ENCODE measurements at places on chromosomes 3 and 15. TPM values are rescaled to one million over a fixed set of nuclear protein-coding genes. Genes with fewer than 3 reads are reported as not detected.

The CHP1 gene
- polyA plus RNA-seq: 30.5 TPM

The SUCNR1 gene
- polyA plus RNA-seq: 1.5 TPM

The ZNF639 gene
- polyA plus RNA-seq: 9.6 TPM

The ANKRD63 gene
- polyA plus RNA-seq: not detected

The SNX22 gene
- 0.94 TPM for polyA plus RNA-seq

The STRIT1 gene
- not detected for polyA plus RNA-seq

DNA sequence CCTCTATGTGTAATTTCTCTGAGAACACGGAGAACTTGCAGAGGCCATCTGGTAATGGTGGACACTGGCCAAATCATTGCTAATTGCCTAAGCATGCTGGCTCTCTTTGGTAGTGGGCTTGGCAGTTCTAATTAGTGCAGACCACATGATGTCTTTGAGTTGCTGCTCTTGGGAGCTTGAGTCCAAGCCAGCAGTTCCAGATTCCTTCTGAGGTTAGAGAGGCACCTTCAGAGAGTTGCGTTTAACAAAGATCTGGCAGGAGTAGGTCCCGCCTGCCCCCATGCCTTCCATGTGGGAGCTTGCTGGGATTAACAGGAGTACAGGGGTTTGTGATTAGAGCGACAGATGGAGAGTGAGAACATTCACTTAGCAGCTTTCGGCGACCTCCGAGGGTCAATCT, 449.0 kb upstream of the LMCD1 start:
- H3K4me1 ChIP-seq: peaks cover 4% of the 10 kb centered on the region
- H3K36me3 ChIP-seq: no peaks in the 10 kb centered on the region
- no peak for DNase-seq
- no peak overlapping the region for H3K27ac ChIP-seq

GRCh38 chr3:22265403-22265802, 514.4 kb upstream of the ZNF385D start:
- no peak for DNase-seq
- no peak overlapping the region for H3K4me3 ChIP-seq
- H3K27ac ChIP-seq: no peak overlapping the region
- H3K36me3 ChIP-seq: no peaks in the 10 kb centered on the region
- no peaks in the 10 kb centered on the region for H3K4me1 ChIP-seq
- no peaks in the 10 kb centered on the region for H3K27me3 ChIP-seq

GRCh38 chr15:84980196-84981053, 1.2 kb upstream of the PDE8A start:
- peak overlapping the region; percentile 88 for H3K4me3 ChIP-seq
- H3K27me3 ChIP-seq: no peaks in the 10 kb centered on the region
- no peaks in the 10 kb centered on the region for H3K4me1 ChIP-seq
- peak overlapping the region; percentile 89 for H3K27ac ChIP-seq

DNA sequence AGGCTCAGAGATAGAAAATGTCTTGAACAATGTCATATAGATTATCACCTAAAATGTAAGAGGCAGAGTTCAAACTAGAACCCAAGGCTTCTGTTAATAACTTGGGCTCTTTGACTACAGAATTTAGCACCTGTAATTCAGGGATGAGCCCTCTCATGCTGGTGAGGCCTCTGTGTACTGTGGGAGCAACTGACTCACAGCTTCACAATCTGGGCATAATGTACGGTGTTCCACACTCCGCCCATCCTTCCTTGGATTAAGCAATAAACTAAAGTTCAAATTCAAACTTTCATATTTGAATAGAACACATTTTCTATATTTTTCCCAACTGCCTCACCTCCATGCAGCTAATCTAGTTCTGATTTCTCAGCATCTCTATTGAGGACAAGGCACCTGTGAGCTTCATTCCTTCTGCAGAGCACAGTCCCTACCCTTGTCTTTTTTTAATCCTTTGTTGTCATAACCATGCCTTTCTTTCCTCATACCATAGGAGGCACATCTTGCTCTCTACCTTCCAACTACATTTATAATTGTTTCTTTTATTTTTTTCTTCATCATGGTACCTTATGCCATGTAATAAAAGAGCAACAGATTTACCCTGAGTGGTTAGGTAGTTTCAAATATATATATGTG, 392.1 kb downstream of the NLGN1 start:
- no peak overlapping the region for H3K4me3 ChIP-seq
- no peak overlapping the region for H3K27ac ChIP-seq
- no peaks in the 10 kb centered on the region for H3K27me3 ChIP-seq
- no peaks in the 10 kb centered on the region for H3K36me3 ChIP-seq
- DNase-seq: no peak

- no peak for DNase-seq
- peaks cover 8% of the 10 kb centered on the region for H3K4me1 ChIP-seq
- H3K27ac ChIP-seq: no peak overlapping the region
- no peaks in the 10 kb centered on the region for H3K27me3 ChIP-seq
- no peaks in the 10 kb centered on the region for H3K36me3 ChIP-seq
- H3K4me3 ChIP-seq: no peak overlapping the region
These were observed 158.8 kb downstream of the SLCO3A1 start for GRCh38 chr15:92012368-92012629.

- no peak overlapping the region for H3K4me3 ChIP-seq
- no peaks in the 10 kb centered on the region for H3K4me1 ChIP-seq
- H3K27ac ChIP-seq: no peak overlapping the region
- H3K27me3 ChIP-seq: no peaks in the 10 kb centered on the region
These were observed 26.3 kb downstream of the TMEM44 start for GRCh38 chr3:194606941-194607340.

DNA sequence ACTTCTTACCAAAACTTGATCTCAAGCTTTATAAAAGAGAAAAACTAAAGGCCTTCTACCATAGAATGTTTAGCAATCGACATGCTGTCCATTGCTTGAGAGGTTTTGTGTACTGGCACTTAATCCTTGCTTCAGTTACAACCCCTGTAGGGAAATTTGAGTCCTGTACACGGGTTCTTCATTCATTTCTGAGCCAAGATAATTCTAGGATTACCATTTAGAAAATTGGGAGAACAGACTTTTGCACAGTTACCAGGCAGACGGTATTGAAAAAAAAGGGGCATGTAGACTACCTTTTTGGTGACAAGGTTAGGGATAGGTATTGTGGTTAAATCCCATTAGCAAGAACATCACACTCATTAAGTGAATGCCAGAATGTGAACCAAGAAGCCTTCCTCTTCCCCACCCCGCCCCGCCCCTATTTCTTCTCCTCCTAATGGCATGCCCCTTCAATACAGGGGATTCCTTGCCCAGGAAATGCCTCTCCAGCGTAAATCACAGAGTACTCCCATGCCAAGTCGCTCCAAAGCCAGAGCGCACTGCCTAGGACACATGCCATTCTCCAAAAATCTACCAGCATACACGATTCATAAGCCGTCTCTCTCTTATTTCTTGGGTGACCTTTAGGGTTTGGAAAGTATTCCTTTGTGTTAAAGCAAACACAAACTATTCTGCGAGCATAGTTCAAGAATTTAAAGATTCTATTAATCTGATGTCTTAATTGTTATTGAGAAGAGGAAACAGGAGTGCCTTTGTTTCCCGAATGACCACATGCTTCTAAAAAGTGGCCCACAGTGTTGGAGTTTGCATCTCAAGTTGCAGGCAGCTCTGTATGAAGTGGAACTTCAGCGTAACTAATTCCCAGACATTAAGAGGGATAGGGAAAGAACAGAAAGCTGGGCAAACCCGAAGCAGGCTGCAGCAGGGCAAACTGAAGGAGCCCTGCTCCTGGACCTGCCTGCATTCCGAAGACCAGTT, 164.0 kb upstream of the NR2F2 start:
- no peaks in the 10 kb centered on the region for H3K36me3 ChIP-seq
- no peaks in the 10 kb centered on the region for H3K27me3 ChIP-seq
- H3K27ac ChIP-seq: no peak overlapping the region
- no peak for DNase-seq

Data from SK-N-SH (cell line).